ENCODE measurements at places on chromosomes 1 and 21.
A peak's percentile ranks its signal among the peaks of the same experiment; 100 is the strongest.

DNA sequence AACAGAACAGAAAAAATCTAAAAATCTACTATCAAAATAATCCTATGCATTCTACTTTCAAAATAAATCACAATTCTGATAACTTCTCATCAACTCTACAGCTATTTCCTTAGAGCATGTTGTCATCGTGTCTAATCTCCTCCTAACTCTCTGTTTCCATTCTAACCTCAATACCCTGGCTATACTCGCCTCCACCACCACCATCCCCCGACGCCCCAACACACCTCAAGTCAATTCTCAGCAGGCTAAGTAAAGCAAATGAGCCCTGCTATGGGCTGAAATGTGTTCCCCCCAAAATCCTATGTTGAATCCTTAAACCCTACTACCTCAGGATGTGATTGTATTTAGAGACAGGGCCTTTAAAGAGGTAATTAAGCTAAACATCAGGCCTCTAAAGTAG, 34.6 kb downstream of the NRDC start:
- DNase-seq: no peak

GRCh38 chr1:63643517-63643916, 50.3 kb downstream of the PGM1 start:
- DNase-seq: no peak

DNA sequence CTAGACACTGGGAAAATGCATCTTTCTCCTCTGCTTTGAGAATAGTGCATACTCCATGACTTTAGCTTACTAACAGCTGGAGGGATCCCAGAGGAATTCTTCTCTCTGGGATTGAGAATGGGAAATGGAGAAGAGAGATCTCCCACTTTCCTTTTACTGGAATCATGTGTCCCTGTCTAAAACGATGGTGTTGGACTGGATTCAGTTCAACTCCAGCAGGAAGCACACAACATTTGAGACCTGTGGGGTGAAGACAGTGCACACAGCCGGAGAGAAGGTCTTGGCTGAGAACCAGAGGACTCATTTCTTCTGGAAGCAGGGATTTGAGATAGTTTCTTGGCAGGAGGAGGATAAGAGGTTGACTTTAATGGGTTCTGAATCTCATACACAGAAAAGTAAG, 58.7 kb downstream of the TRABD2B start:
- DNase-seq: no peak

DNA sequence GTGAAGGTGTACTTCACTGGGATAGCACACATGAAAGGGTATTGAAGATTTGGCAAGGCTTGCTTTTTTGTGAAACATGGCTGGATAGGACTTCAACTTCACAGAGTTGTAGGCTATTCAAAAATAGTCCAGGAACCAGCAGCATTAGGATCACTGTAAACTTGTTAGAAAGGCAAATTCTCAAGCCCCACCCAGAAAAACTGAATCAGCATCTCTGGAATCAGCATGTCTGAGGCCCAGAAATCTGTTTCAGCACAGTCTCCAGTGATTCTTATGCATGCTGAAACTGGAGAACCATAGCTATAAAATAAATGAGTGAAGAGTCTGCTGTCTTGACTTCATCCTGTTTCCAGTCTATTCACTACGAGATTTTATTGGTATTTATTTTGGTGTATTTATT, 8.1 kb upstream of the KRTAP21-3 start:
- no peak for DNase-seq

DNA sequence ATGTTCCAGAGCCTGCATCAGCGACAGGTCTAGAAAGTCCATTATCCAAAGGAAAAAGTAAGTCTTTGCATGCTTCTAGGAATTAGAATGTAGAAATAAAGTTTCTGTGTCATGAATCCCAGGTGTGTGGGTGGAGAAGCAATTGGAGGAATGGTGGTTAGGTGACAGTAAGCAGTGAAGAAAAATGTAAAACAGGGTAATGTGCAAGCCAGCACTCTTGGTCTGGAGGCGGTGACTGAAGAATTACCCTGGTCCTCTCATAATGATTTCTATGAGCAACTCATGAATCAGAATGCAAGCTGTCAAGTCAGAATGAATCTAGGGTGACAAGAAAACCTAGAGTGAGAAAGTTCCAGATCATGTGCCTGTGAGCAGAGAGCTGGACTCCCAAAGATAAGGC, 33.6 kb downstream of the PLPPR4 start:
- no peak for DNase-seq

- DNase-seq: no peak
Measured at GRCh38 chr1:86018283-86018923, 138.2 kb downstream of the COL24A1 start.

DNA sequence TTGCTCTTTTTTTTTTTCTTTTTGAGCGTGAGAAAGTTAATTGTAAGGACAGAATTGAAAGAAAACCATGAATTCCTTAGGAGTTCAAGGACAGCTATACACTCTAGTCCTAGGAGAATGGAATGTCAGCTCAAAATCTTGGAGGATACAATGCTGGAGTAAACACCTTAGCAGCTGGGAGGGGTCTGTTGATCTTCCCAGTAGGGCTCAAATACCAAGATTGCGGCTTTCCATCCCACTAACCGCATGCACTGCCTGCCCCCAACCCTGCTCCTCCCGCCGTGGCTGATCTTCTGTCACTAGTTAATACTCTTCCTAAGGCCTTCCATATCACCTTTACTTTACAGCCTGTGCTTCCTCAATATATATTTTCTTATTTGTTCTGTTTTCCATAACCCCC, 2.6 kb upstream of the PDC start:
- no peak for DNase-seq

DNA sequence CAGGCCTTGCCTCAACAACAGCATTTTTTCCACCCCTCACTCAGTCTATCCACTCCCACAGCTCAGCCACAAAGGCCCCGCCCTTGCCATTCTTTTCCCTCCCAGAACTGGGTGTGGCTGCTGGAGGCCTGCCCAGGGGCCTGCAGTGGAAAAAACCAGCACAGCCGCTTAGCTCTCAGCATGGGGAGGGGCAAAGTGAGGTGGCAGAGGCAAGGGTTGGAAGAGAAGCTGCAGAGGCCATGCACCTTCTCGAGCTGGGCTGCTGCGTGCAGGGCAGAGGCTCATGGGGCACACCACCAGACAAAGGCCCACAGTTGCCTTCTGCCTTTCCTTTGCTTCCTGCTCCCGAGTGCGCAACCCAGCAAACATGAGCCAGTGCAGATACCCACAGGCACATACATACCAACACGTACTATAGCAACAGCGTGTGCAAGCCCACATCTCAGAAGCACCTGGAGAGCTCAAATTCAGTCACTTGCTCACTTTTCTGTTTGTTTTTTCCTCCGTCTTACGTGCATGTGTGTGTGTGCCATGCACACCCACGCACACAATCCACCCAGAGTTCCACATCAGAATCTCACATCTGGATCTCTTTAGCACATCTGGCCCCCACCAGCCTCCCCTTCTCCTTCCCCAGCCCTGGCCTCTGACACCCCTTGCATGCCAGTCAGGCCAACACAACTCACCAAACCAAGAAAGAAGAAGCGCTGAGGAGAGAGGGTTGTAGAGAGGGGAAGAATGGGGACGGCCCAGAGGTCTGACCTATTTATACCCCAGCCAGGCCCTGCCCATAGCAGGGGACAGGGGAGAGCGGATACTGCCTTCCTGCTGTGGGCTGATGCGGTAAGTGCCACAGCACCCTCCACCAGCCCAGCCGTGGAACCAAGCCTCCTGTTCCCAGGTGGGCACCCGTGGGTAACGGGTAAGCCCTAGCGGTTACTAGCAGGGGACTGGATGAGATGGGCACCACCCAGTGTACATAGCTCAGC, at the start of gene S100A4:
TSS of gene S100A4 (minus strand) at position 740 of the 989 bp plus-strand sequence. CDS start 1,012 bp downstream, outside the sequence.
- DNase-seq: peak; percentile 80

DNA sequence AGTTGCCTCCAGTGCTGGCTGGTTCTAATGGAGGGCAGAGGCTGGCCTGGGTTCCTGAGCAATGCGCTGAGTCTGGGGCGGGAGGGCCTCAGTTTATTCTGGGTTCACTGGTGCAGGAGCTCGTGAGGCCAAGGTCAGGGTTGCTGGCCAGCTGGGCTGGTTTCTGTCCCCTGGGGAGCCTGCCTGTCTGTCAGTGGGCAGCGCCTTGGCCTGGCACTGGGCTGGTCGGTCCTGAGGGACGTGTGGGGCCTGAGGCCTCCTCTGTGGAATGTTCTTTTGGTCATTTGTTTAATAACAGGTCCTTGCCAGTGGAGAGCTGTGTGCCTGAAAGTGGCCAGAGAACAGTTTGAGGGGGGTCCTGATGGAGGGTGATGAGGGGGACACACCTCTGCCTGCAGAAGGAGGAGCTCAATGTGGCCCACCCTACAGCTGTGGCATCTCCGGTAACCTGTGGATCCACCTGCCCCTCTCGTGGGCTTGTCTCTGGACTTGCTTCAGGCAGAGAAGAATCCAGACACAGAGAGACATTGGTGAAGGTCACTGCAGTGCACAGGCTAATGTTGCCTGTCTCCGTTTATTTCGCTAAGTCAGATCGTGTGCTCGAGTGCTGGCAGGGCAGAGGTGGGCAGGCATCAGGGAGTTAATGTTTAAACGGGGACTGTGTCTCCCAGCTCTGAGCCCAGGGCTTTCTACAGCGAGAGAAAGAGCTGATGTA, 34.6 kb downstream of the COQ8A start:
- DNase-seq: no peak

GRCh38 chr1:247421074-247421473, 5.1 kb downstream of the NLRP3 start:
- DNase-seq: no peak

DNA sequence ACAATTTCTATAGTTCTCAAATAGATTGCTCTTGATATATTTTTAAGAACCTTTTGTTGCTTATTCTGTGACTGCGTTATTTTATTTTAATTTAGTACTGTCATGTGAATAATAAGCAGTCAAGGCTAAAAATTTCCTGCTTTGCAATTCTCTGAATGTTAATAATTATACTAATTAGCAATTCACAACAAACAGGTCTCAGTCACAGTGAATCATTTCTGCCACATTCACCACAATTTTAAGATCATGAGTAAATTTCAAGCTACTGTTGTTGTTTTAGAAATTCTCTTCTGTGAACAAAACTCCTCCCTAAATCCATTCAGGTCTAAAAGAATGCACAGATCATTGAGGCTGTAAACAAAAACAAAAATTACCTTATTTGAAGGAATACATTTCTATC, 339.6 kb upstream of the DPYD start:
- DNase-seq: no peak

DNA sequence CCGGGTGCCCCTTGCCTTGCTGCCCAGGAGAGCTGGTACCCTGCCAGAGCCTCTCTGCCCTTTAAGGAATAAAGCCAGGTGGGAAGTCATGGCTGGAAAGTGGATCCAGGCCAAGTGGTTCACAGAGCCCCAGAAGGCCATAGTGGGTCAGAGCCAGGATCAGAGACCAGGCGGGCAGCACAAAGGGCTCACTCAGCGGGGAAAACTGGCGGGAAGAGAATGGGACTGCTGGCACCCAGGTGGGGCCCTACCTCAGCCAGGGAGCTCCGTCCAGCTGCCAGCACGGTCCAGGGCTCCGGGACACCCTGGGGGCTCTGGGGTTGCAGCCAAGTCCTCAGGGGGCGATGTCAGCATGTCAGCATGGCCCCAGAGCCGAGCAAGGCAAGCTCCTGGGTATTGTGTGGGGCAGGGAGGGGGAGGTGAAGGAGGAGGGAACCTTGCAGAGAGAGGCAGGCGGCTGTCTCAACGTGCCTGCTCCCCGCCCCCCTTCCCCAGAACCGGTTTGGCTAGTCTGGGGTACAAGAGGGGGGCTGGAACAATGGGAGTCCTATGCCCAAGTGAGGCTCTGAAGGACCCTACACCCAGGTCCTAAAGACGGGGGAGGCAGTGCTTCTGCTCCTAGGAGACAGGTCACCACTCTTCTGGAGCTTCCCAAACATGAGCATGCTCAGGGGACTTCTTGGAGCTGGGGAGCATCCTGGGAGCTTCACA, at the start of gene ARHGEF19:
TSS of gene ARHGEF19 (minus strand) at position 402 of the 711 bp plus-strand sequence. CDS start 3,598 bp downstream, outside the sequence.
- no peak for DNase-seq

DNA sequence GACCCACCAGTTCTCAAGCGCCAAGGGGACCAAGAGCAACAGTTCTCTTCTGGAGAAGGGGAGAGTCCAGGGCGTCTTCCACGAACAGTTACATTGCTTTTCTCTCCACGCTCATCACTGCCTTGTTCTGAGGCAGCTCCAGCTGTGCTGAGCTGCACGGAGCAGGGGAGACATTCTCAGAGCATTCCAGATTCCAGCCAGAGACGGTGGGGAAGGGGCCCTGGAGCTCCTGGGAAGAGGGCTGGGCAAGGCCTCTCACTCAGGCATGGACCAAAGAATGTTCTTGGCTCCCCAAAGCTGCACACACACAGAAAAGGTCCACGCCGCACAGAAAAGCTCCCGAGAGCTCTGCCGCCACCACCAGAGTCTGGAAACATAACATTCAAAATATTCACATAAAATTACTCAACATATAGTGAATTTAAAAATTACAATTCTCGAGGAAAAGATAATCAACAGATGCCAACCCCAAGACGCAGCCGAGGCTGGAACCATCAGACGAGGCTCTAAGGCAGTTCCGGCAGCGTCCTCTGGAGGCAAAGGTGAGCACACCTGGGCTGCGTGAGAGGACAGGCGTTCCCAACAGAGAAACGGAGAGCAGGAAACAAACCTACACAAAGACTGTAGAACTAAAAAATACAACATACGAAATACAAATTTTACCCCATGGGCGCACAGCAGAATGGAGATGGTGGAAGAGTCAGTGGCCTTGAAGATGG, 40.5 kb downstream of the UBE2G2 start:
- no peak for DNase-seq

DNA sequence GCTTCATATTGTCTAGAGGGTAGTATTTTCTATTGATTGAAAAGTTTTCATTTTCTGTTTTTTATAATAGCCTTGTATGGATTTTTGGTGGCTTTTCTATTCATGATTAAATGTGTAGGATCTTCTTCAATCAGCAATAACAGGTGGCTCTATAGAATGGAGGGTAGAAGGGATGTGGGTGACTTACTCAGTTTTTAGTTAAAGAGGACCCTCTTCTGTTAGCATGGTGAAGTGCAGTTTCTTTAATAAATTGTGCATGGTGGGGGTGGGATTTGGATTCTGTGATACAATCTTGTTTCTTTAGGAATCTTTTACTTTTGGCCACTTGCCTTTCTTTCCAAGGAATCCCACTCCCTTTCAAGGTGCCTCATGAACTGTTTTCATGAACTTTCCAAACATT, 64.7 kb downstream of the SLC35A3 start:
- no peak for DNase-seq

DNA sequence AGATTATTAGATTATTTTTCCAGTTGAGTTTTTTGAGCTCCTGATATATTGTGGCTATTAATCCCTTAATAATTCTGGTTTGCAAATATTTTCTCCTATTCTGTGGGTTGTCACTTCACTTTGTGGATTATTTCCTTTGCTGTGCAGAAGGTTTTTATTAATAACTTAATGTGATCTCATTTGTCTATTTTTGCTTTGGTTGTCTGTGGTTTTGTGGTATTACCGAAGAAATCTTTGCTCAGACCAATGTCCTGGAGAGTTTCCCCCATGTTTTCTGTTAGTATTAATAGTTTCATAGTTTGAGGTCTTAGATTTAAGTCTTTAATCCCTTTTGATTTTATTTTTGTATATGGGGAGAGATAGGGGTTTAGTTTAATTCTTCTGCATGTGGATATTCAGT, 7.1 kb upstream of the TBX19 start:
- DNase-seq: no peak

DNA sequence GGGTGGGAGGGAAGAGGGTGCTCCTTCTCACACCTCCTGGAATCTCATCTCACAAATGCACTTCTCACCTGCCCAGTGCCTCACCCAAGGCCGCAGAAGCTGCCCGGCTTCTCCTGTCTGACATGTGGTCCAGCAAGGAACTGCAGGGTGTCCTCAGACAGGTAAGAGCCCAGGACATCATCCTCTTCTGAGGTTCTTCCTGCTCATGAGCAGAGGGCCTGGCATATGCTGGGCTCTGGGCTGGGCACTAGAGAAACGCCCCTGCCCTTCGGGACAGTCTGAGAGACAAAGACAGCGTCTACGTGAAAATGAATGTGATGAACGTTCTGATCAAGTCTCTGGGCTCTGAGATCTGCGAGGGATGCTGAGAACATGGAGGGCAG, 42.4 kb downstream of the PKP1 start:
- DNase-seq: no peak

Measured in AG09309 (cell line).